NCI-H1048 (cell line): ENCODE measurements at places on chromosomes 6 and 20.

DNA sequence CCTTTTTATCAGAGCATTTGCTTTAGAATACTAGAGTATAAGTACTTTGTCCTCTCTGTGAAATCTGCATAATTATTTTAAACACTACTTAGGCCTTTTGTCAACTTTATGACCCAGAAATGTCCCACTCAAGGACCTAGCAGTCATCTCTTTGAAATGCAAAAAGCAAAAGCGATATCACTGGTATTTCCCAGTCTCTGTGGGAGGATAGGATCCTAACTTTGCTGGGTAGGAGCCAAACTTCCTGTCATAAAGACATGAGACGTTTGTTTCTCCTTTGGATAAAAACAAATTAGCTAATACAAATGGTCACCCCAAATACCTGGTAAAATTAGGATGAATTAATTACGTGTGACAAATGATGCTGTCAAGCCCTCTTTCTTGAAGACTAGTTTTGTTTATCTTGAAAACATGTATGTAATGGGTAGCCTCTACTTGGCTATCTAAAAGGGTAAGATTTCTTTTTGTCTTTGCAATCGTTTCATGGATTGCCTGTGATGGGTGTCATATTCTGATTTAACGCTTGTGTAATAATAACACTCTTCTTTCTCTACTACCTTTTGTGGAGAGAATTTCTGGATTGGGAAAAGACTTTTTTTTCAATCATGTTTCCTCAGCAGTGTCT lies 36.2 kb downstream of the DCDC2 start:
- DNase-seq: no peak

DNA sequence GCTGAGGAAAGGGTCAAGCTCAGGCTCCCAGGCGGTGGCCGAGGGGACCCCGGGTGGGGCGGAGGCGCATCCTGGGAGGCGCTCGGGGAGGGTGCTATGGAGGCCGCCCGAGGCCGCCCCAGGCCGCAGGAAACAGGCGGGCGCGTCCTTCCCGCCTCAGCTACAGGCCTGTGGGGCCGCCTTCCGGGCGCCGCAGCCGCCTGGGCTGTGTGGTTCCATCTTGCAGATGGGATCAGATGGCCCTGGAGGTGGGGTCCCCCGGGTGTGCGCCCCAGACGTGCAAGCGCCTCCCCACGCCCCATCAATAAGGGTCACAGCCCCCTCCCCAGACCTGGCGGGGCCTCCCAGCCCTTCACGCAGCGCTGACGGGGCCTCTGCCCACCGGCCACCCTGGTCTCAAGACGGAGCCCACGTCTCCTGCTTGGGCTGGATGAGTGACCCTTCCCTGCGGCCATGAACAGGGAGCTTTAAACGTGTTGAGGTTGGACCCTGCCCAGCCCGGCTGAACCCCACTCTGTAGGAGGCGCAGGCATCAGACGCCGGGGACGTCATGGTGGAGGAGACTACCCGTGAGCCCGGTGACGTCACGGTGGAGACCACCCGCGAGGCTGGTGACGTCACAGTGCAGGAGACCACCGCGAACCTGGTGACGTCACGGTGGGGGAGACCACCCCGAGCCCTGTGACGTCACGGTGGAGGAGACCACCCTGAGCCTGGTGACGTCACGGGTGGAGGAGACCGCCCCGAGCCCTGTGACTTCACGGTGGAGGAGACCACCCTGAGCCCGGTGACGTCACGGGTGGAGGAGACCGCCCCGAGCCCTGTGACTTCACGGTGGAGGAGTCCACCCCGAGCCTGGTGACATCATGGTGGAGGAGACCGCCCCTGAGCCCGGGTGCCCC lies 267.0 kb downstream of the DLL1 start:
- no peak for DNase-seq

GRCh38 chr6:98900706-98901105 lies 47.0 kb downstream of the FBXL4 start:
- DNase-seq: no peak

GRCh38 chr6:16158943-16159557 lies 30.2 kb downstream of the MYLIP start:
- DNase-seq: no peak

DNA sequence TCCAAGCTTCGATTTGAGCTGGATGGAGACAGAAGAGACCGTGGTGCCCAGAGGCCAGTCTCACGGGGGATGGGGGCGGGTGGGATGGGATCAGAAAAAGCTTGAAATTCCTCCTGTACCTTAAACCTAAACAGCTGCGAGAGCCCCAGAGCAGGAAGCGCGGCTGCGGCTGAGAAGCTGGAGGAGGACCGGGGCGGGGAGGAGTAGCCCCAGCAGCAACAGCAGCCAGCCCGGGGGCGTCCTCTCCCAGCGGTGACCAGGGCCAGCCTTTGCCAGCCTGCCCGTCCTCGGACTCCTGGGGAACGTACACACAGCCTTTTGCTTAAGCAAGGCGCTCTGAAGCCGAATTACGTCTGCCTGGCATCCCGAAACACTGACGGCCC lies 17.4 kb upstream of the PRDM13 start:
- DNase-seq: no peak

DNA sequence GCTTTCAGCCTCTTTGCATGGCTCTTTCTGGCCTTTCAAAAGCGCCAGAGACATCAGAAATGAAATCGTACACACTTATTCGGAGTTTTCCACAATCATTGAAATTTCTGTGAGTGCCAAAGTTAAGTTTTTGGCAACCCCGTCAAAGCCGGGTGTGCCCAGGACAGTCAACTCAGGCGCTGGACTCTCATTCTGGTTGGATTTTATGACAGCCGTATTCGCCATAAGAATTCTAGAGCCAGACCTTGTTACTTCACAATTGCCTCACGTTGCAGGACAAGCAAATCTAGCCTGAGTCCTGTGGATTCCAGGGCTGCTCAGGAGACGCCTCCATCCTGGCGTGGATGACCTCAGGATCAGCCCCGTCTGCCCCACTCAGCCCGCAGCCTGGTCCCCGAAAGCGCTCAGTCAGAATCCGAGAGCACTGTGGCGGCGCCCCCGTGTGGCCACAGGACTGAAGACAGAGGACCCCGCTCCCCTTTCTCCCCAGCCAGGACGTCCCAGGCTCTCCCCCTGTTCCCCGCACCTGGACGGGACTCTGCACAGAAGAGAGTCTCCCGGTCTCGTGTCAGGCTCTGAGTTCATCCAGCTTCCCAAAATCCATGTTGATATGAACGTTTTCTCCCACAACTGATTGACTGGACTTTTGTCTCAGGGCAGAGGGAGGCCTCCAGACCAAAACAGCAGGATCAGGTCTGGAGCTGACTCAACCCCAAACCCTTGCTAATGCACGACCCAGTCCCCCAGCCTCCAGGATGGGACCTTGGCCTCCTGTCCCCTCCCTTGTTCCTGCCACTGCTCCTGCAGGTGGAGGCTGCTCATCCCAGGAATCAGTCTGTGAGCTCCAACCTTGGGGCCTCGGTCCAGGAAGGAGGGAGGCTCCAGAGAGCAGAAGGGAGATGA lies 38.2 kb downstream of the MICA start:
- no peak for DNase-seq

GRCh38 chr6:168884050-168884645 lies 369.5 kb downstream of the THBS2 start:
- DNase-seq: no peak

DNA sequence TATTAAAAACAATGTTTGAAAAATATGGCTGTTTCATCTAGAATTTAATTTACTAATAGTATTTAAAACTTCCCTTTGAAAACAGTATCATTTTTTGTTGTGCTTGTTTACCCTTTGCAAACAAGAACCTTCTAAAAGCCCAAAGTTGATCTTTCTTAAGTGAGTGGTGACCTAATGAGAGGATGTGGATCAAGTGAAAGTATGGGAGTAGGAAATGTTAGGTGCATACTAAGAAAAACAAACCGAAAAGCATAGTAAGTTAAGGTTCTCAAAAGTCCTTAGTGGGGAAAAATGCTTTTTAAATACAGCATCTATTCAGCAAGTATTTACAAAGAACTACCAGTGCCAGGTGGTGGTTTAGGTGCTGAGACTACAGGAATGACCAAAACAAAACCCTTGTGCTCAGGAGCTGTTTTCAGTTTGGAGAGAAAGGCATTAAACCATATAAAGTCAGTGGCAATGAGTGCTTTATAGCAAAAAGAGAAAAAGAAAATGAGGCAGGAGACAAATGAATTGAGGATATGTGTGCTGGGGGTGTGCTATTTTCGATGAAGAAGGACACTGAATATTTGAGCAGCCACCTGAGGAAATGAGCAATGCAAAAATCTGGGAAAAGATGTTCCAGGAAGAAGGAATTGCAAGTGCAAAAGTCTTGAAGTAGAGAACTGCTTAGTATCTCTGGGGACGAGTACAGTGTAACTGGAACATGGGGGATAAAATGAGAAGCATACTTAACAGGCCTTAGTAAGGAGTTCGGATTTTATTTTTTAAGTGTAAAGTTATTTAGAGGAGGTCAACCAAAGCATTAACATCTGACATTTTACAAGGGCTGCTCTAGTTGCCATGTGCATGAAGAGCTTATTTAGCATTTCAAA lies 24.0 kb downstream of the RNF146 start:
- no peak for DNase-seq

- DNase-seq: no peak
Observed at GRCh38 chr6:163405412-163406309, 8.9 kb upstream of the QKI start.

DNA sequence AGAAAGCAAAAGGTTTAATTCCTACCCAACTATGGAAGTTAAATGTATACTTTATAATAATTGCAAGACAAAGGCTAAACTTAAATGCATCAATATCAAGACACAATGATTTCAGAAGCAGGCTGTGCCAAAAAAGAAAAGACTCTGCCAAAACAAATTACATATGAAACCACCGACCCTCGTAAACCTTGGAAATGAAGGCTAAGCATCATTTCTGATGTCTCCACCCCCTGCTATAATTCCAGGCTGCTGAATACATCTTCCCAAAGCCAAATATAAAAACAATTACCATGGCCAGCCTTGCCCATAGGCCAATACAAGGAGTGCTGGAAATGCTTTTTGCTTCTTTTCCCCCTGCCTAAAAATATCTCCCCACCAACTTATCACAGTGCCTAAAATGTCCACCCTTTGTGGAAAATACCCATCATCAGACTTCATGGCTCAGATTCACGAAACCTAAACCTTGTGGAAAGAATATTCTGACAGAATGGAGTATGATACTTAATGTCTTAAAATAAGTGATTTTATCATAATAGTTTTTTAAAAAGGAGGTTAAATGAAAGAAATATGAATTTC lies 37.4 kb downstream of the RCAN2 start:
- no peak for DNase-seq

- no peak for DNase-seq
Observed at GRCh38 chr6:37068356-37069270, 63.2 kb downstream of the FGD2 start.

DNA sequence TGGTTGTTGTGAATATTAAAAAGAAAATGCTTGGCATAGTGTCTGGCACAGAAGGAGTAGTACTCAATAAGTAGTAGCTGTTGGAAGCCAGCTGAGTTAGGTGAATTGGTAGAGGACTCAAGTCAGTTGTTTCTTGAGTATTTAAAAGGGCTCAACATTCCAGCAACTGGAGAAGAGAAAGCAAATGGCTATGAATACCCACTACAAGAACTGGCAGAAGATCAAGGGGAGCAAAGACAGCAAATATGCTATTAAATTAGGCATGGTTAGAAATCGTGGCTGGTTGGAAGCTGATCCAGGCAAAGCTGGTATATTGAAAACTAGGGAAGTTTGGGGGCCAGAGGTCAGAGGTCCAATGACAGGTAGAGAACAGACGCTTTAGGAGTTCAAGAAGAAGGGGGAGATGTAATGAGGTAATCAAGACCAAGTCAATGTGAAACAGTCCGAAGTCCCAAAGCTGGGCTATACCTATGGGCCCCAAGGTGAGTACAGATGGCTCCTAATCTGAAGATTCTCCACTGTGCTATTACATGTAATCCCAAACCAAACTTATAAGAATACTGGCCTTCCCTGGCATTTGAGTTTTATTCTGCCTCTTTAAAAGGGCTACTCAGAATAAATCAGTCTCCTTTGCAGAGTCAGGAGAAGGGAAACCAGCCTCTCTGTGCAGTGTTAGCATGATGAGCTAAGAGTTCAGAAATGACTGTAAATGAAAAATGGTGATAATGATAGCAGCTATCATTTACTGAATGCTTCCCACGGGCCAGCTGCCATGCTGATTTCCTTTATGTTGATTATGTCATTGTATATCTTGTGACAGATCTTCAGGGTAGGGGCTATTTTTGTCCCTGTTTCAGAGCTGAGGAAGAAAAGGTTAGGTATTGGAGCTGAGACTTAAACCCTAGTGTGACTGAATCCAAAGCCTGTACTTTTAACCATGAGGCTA lies 122.3 kb downstream of the ANKS1A start:
- no peak for DNase-seq

- no peak for DNase-seq
Observed at GRCh38 chr6:107401573-107401972, 57.8 kb downstream of the PDSS2 start.

DNA sequence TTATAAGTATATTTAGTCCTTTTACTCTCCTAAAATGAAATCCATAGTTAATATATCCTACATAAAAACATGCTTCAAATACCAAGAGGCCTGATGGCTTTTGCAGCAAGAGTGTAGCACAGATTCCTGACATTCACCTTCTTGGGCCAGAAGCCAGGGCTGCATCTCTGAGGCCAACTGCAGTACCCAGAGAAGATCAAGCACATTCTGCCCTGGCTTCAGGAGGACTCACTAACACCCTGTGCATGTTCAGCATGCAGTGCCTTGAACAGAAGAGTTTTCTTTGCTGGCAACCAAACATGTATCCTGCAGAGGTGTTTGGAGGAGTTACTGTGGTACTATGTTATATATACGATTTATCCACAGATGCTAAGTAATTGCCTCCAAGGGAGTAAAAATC lies 90.3 kb downstream of the FHL5 start:
- DNase-seq: no peak

DNA sequence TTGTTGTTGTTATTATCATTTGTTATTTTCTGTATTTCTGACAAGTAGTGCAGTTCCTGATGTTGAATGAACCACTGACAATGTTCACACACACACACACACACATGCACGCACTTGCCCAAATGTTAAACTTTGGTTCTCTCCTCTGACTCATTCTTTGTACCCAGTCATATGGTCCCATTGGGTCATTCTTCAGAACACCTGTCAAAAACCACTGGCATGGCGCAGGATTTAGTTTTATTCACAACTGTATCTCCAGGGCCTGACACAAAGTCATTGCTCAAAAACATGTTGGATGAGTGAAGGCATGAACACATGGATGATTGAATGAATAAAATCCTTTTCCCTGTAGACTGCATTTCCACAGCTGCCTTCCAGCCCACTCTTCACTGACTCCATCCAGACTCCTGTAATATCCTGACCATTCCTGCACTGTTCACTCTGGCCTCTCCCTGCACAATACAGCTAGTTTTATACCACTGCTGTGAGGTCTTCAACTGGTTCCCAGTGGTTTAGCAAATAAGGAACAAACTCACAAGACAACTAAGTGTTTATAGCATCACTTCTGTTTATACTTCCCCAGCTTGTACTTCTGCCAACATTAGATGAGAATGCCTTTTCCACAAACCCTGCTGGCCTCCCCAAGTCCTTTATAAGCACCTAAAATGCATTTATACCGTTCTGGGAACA lies 6.9 kb upstream of the CST11 start:
- DNase-seq: no peak

DNA sequence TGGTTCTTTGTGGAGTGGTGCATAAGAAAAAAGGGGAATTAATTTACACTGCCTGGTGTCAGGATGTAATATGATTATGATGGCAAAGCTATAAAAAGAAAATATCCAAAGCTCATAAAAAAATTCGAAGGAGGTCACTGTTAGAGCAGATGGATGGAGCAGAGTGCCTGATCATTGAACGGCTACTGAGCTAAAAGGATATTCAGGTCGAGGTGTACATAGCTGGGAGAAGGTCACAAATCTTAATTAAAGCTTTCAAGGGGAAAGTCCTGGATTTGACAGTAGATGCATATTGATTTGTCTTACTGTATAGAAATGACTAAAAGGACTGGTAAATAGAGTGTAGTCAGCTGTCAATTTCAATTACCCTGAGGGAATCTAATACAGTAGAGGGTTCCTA lies 84.4 kb downstream of the PKIB start:
- no peak for DNase-seq
